Stimulated activated naive CD4-positive, alpha-beta T cell (primary cell): ENCODE measurements at places on chromosomes 3 and 15.

GRCh38 chr3:9912294-9912935, 4.5 kb upstream of the IL17RC start:
- no peak for DNase-seq

DNA sequence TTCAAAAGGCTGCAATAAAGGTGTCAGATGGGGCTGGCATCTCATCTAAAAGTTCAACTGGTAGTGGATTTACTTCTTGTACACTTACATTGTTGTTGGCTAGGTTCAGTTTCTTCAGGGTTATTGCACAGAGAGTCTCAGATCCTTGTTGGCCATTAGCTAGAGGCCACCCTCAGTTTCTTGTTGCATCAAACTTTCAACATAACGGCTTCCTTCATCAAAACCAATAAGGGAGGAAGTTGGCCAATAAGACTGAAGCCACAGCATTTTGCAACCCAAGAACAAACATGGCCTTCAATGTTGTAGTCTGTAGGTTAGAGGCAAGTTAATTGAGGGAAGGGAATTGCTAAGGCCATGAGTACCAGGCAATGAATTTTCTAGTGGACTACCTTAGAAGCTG, 218.0 kb downstream of the ZBBX start:
- no peak for DNase-seq

- peak; percentile 48 for DNase-seq
These were observed 698 bp downstream of the IL1RAP start for GRCh38 chr3:190514413-190515153.

GRCh38 chr15:76208084-76208785, 103.0 kb downstream of the ETFA start:
- no peak for DNase-seq

DNA sequence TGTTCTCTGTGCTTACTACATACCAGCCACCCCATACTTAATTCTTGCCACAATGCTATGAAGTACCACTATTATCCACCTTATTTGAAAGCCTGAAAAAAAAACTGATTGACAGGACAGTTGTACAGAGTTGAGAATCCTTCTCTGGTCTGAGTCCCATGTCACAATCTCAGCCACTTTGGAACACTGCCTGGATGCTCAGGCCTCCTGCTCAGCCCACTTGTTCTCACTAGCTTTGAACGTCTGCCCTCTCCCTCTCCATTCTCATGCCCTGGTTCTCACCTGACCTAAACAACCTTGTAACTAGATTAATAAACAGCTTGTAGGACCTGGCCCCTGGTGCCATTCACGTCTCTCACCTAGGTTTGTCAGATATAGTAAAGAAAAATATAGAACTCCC, 53.9 kb downstream of the TRIM69 start:
- no peak for DNase-seq

DNA sequence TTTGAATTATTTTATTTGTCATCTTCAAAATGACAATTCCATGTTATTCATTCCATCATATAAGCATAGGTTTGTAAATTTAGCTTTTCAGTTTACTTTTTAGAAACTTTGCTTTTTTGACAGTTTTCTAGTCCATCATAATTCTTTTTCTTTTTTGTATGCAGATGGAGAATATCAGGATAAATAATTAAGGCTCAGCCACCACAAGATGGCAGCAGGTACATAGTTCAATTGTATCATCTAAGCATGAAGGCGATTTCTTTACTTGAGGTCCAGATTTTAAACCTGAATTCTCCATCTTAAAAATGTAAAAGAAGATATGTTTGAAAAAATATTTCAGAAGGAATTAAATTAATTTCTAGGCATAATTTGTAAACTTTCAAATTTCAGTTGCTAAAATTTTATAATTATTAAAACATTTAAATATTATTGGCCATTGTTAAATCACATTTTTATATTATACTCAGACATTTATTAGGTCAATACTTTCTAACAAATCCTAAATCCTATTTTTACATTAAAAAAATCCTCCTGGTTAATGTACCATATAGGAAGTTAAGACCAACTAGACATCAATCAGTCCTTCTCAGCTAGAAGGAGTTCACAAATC, 15.1 kb downstream of the PLSCR5 start:
- DNase-seq = no peak

DNA sequence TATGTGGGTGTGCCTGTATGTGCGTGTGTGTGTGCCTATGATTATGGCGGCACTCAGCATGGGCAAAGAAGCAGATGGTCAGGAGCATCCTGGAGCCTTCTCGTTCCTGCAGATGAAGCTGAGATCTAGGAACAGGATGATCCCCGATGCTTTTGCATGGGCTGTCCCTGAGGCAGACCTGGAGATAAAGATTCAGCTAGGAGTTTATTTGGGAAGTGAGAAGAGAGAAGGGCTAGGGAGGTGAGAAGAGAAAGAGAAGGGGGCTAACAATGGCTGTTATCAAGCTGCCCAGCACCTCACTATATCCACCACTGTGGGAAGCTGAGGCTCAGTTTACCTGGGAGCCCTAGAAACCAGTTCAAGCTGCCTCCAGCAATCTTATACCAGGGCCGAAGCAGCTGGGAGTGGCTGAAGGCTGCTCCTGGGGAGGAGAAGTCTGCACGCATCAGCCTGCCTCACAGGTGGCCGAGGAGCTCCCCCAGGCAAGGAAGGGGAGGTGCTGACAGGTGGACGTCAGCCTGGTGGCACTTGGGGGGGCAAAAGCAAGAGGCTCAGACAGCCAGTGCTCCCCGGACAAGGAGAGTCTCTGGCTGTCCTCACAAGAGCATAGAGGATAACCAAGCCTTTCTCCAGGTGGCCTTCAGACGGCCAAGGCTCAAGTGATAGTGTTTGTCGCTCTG, 94.0 kb upstream of the IQSEC1 start:
- no peak for DNase-seq

DNA sequence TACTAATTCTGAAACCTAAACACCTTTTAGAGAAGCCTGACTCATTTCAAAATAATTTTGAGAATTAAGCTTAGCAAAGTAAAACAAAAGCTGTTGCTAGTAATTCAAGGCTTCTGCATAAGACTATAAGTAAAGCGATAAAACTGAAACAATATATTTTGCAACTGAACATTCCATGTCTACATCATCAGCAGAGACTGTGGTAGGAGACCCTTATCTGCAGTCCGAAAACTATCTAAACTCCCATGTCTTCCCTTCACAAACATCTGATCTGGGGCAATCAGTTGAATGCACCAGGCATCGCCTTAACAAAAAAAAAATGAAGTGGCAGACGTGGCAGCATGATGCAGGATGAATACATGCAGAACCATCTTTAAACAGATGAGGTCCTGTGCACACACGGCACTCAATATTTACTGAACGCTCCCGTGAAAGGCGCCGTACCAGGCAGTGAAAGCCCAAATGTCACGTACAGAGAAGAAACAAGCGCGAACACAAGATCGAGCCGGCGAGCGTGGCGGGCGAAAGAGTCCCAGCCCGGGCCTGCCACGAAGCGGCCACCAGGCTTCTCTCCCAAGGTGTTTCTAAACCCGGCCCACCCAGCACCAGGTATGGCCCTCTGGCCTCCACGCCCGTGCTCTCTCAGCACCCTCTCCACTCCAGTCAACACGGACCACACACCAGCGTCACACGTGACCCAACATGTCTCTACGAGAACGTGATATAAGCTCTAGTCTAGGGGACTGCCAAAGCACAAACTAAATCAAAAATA, 63.0 kb downstream of the CHSY1 start:
- DNase-seq = no peak

GRCh38 chr3:192068464-192069254, 607.7 kb downstream of the PYDC2 start:
- DNase-seq = no peak

DNA sequence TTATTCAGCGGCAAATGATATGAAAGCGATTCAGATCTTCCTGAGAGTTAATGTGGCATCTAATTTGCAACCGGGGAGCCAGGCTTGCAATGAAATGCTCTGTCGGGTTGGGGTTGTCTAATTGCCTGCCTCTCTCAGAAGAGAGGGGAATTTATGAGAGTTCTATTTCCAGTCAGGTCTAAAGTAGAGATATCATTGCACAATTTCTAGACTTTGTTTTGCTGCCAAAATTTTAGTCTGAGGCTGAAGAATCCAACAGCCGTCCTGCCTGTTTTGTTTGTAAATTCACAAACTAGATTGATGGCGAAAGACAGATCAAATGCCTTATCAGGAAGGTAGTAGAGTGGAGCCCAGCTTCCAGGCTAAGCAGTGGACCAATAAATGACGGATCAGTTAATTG, 610 bp downstream of the LIPC start:
- no peak for DNase-seq

- no peak for DNase-seq
These were observed 2.9 kb downstream of the NR2C2 start for GRCh38 chr3:14950274-14950673.

- DNase-seq = no peak
These were observed 45.1 kb downstream of the SEMA5B start for GRCh38 chr3:122982216-122983185.

- no peak for DNase-seq
These were observed 327.1 kb downstream of the SATB1 start for GRCh38 chr3:18097989-18098388.

- no peak for DNase-seq
These were observed 4.8 kb downstream of the CX3CR1 start for GRCh38 chr3:39275052-39275451.

DNA sequence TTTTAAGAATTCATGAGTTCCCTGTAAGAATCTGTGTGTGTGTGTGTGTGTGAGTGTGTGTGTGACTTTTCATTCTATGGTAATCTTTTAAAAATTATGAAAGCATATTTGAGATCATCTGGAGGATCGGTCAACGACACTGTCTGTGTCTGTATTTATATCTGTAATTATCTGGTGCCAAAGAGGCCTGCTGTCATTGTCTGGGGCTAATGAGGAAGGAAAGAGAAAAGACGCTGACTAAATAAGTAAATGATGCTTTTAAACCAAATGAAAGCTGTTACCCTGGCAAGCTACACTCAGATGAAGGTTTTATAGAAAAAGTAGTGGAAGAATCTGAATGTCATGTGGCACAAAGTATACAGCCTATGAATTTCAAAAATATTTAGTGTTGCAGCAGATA, 439.8 kb downstream of the RBMS3 start:
- no peak for DNase-seq

GRCh38 chr15:100200287-100200880, 141.4 kb downstream of the ADAMTS17 start:
- no peak for DNase-seq

DNA sequence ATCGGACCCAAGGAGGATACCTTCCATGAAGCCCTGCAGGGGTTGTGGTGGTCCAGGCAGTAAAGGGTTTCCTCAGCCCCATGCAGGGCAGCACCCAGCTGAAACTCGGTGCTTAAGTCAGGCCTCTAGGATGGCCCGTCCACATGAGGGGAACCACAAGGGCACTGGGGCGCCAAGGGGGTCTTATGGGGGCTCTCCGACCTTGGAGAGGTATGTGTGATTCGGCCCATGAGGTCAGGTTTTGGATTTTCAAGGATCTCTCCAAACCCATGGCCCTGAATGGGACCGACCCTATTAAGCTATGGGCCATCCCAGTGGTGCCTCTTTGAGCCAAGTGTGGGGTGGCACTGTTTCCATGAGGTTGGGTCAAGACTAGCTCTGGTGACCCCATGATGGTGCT, 233.3 kb downstream of the SNRPN start:
- no peak for DNase-seq

DNA sequence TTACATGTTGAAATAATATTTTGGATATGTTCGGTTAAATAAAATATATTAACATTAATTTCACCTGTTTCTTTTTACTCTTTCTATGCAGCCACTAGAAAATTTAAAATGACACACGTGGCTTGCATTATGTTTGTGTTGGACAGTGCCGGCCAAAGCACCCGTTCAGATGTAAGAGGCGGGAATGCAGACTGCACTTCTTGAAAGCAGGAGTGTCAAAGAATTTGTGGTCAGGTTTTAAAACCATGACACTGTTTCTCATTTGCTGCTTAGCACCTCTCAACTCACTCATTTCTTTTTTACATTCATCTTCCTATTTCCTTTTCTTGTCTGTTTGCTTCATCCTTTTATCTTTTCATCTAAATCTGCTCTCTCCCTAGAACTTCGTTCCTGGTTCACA, 35.3 kb upstream of the MINAR1 start:
- no peak for DNase-seq

- DNase-seq = no peak
These were observed 397.6 kb upstream of the WNT5A start for GRCh38 chr3:55884491-55885285.

DNA sequence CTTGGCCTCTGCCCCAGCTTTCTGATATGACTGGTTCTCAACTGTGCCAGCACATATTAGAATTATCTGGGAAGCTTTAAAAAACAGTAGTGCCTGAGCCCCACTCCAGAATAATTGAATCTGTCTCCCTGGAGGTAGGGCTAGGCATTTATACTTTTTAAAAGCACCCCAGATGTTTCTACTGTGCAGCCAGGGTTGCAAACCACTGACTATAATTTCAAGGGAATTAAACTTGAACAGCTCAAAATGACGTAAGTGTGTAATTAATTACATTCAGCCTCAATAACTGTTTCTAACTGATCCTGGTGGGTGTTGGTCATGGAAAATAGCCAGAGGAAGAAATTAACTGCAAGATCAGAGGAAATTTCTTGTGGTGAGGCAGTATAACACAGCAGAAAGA, 4.4 kb upstream of the IRAK2 start:
- no peak for DNase-seq

DNA sequence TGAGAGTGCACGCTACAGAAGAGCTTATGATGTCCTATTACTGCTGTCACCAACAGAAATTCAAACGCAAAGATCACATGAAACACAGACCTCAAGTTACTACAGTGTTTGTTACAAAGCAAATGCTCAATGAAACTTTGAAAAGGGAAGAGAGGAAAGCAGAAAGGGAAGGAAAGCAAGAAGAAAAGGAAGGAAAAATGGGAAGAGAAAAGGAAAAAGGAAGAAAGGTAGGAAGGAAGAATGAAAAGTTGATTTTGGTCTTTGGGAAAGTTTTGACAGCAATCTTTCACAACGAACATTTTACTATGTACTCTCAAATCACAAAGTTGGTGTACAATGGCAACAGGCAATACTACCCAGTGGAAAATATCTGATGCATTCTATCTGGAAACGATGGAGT, 514.8 kb downstream of the MAGI1 start:
- no peak for DNase-seq

GRCh38 chr3:41688595-41689380, 273.1 kb downstream of the ULK4 start:
- DNase-seq = no peak

- DNase-seq = no peak
These were observed 214.5 kb upstream of the P2RY1 start for GRCh38 chr3:152620395-152620794.

GRCh38 chr3:24145981-24146822, 201.1 kb downstream of the NR1D2 start:
- DNase-seq = no peak

- no peak for DNase-seq
These were observed 110.2 kb downstream of the TPRA1 start for GRCh38 chr3:127480196-127480954.

GRCh38 chr3:10496121-10496863, 9.1 kb downstream of the ATP2B2 start:
- DNase-seq = no peak

DNA sequence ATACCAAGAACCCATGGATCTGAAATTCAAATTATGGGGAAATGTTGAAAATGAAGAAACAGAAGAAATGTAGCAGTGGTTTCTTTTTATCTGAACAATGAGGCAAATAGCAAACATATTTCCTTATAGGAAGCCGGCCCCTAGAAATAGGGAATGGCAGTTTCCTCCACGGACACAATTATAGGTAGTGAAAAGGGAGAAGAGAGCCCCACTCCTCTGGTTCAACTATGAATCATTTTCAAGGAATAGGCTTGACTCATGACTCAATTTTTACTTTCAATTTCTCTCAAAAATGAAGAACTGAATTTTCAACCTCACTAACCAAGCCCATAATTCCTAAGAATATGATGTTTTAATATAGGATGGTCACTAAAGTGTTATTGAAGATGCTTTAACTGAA, 243.1 kb downstream of the MECOM start:
- DNase-seq = no peak

GRCh38 chr3:104102386-104102785, 1264.3 kb upstream of the ALCAM start:
- DNase-seq = no peak
